ENCODE measurements at places on chromosomes 1 and 21.

DNA sequence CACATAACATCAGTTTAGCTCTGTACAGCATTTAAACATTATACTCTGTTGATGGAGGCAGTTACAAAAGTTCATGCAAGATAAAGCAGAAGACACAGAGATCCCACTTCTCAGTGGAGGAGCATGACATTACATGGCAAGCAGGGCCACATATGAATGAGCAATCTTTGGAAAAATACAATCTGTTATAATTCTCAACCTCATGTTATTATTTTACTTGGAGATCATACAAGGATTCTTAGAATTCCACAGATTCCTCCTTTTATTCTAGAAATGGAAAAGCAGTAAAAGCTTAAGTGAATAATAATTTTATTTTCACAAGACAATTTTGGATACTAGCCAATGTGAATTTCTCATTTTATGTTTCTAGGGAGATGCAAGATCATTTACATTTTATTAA is 66.6 kb downstream of the IFI44 start:
- no peak for DNase-seq

- DNase-seq, result no peak
These were observed 3.3 kb downstream of the WNT3A start for GRCh38 chr1:228009828-228010775.

- DNase-seq, result no peak
These were observed 13.3 kb upstream of the PDC start for GRCh38 chr1:186474208-186474607.

GRCh38 chr1:20483833-20484518 is 2.0 kb downstream of the CAMK2N1 start:
- no peak for DNase-seq

GRCh38 chr1:98662356-98662670 is 792 bp downstream of the SNX7 start:
- DNase-seq, result no peak

DNA sequence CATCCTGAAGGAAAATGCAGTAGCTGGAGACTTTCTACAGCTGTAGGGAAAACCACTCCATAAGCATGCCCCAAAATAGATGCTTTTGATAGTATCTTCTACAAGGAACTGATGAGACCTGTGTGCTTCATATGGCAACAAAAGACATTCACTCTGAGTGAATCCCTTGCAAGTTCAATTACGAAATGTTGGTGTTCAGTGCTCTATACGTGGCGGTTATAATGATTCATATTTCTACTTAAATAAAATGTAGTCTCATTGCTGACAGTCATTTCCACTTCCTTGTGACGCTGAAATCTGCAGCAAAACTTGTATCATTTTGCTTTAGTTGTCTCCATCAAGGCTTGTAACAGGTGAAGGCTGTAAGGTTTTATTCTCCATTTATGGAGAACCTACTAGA is 20.6 kb downstream of the TOR1AIP2 start:
- DNase-seq, result no peak

- DNase-seq, result no peak
These were observed 9.6 kb downstream of the ACTRT2 start for GRCh38 chr1:3030663-3031381.

- DNase-seq, result no peak
These were observed 161.8 kb downstream of the NFIA start for GRCh38 chr1:61244114-61244513.

GRCh38 chr1:23492132-23492720 is 8.2 kb upstream of the ASAP3 start:
- no peak for DNase-seq

- peak; percentile 55 for DNase-seq
These were observed 1.2 kb downstream of the MAPKAPK2 start for GRCh38 chr1:206685769-206686477.

DNA sequence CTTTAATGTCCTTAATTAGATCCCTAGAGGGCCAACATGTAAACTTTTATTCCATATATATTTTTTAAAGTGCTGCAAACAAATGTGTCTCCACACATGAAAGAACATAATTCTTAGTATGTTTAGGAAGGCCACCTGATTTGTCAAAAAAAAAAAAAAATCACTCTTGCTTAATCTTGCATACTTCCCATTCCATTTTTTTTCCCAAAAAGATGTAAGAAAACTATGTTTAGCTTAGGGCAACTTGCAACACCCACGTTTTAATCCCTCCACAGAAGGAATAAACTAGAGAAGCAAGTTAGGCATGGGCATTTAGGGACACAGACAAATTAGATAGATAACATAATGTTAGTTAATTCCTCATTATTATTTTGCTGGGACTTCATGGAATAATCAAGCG is 5.6 kb downstream of the YOD1 start:
- no peak for DNase-seq

GRCh38 chr1:110387048-110387754 is 3.6 kb downstream of the SLC16A4 start:
- DNase-seq, result no peak

DNA sequence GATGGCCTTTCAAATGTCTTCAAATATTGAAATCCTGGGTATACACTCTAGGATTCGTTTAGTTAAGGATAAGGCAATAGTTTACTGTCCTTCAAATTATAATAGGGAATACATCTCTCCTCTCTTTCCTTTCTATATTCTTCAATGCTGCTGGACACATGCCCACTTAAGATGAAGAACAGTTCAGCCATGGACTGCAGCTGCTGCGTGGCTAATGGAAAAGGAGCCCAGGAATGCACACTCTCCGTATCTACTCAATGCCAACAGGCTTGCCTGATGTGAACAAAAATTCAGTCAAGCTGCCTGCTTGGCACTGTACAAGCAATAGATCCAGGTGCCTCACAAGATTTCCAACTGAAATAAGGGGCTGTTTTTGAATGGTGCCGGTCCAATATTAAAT is 321.2 kb upstream of the LYPLAL1 start:
- DNase-seq, result no peak
